ENCODE measurements at places on chromosomes 5 and 9.

GRCh38 chr5:2903451-2904395 lies 152.2 kb upstream of the IRX2 start:
- no peak for DNase-seq
- H3K4me1 ChIP-seq: no peaks in the 10 kb centered on the region
- H3K27ac ChIP-seq: no peak overlapping the region

DNA sequence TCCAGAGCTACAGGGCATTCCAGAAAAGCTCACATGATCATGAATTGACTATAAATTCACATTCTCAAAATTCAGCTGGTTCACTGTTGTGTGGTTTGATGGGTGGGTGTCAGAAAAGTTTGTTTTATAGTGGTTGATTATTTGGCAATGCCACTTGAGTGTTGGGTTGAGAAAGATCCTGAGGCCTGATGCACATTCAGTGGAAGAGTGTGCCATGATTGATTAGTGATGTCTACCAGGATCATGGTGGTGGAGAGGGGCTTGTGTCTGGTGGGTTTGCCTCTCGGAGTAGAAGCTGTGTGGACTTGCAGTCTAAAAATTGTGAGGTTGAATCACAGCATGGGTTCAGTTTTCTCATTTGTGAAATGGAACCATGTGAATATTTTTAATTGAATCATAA lies 2.0 kb downstream of the NDUFS6 start:
- H3K36me3 ChIP-seq: peaks cover 38% of the 10 kb centered on the region
- no peak overlapping the region for H3K27ac ChIP-seq
- H3K27me3 ChIP-seq: no peaks in the 10 kb centered on the region
- no peak overlapping the region for H3K4me3 ChIP-seq

DNA sequence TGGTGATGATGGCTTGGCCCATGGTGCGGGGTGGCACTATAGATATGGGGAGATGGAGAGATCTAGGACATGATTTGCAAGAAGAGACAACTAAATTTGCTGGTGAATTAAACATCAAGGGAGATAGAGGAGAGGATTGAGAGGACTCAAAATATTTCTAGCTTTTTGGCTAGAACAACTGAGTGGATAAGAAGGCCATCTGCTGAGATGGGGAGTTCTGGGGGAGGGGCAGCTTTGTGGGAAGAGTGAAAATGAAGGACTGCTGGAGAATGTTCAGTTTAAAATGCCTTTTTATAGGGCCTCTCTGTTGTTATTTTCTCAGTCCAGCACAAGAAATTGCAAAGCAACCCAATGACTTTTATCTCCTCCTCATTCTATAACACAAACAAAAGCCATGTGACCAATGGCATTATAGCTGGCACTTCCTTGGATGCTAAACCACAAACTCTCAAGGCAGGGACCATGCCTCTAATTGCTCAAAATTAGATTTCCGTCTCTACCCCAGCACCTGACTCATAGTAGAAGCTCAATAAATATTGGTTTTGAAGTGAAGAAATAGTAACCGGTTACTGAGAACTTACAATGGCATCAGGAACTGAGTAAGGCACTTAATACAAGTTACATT lies 29.8 kb downstream of the JAKMIP2 start:
- no peaks in the 10 kb centered on the region for H3K27me3 ChIP-seq
- H3K4me1 ChIP-seq: peaks cover 13% of the 10 kb centered on the region
- no peak overlapping the region for H3K27ac ChIP-seq
- peaks cover 18% of the 10 kb centered on the region for H3K36me3 ChIP-seq
- no peak for DNase-seq

GRCh38 chr9:130680836-130681768 lies 12.5 kb upstream of the EXOSC2 start:
- peak; percentile 88 for DNase-seq
- no peak overlapping the region for H3K27ac ChIP-seq
- H3K36me3 ChIP-seq: no peaks in the 10 kb centered on the region
- 0 out of 2 replicates have a peak, but pooled peaks cover 2% of the 10 kb centered on the region for H3K27me3 ChIP-seq
- H3K4me3 ChIP-seq: peak overlapping the region; percentile 82

DNA sequence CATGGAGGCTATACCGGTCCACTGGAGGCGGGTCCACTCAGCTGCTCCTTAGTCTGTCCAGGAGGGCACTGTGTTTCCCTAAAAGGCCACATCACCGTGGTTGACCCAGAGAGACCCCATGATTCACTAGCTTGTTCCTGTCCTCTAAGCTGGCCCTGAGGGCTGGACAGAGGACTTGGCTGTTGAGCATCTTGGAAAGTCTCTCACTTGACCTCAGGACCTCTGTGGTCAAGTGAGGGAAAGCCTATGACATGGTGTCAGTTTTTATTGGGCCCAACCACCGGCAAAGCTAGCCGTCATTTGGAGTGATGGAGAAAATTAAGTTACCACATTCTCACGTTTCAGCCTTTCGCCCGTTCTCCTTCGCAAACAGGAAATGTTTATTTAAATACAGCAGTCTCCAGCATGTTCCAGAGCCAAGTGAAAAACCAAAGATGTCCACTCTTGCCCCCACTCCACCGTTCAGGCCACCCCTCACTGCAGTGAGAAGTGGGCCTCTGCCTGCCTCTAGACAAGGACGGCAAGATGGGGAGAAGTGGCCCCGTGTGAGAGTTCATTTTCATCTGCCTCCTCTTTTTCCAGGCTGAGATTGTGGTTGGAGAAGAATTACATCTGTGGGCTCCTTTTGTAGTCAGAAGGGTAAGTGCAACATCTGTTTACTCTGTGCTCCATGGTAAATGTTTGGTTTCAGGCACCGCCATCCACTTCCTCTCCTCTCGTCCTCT lies 4.4 kb downstream of the SLIT3 start:
- no peak overlapping the region for H3K27ac ChIP-seq
- no peak overlapping the region for H3K4me3 ChIP-seq
- no peaks in the 10 kb centered on the region for H3K36me3 ChIP-seq

DNA sequence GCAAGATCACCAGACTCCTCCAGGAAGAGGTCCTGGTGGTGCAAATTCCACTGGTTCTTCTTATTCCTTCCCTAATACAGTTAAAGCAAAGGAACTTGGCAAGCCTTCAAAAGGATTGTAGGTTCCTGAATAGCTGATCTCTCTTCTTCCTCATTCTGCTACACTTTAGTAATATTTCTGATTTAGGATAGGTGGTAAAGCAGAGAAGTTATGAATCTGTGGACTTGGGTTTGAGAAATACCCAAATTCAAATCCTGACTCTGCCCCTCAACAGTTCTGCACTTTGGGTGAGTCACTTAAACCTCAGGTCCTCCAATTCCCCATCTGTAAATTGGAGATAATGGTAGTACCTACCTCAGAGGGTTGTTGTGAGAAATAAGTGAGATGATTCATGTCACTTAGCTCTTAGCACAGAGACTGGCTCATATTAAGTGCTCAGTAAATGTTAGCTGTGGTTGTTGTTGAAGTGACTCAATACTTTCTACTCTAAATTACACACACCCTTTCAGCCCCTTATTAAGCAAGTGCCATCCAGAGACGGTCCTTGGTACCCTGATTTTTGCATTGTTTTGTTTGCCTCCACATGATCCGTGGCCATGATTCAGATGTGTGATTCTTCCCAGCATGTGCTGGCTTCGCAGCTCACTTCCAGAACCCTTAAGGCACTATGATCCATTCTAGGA lies 5.2 kb downstream of the SH3RF2 start:
- H3K4me3 ChIP-seq: no peak overlapping the region
- no peaks in the 10 kb centered on the region for H3K27me3 ChIP-seq
- no peak for DNase-seq
- H3K36me3 ChIP-seq: no peaks in the 10 kb centered on the region

GRCh38 chr9:26604076-26604662 lies 288.4 kb downstream of the CAAP1 start:
- H3K27me3 ChIP-seq: no peaks in the 10 kb centered on the region
- H3K4me3 ChIP-seq: no peak overlapping the region
- no peak overlapping the region for H3K27ac ChIP-seq
- no peaks in the 10 kb centered on the region for H3K4me1 ChIP-seq
- H3K36me3 ChIP-seq: no peaks in the 10 kb centered on the region

DNA sequence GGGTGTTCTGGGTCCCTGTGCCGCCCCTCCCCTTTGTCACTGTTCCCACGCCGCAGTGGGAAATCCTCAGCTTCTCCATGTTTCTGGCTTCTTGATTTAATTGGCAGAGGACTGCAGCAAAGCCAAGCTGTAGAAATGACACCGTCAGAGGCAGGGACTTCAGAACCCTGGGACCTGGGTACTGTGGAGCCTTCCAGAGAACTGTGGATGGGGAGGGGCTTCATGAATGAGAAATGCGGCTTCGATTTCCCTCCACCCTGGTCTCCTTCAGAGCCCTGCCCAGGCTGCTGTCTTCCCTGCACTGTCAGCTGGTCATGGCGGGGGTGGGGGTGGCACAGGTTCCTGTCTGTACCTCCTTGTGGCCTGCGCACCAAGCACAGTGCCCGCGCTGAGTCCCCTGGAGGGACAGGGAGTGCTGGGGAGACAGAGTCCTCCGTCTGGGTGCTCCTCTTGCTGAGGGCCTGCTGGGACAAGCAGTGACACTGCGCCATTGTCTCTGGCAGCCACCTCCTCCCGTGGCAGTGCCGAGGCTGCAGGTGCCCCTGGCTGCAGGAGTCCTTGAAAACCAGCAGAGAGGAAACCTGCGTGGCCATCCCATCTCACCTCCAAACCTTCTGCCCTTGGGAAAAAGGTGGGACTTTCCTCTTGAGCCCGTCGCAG lies 47.2 kb downstream of the COL5A1 start:
- H3K4me1 ChIP-seq: no peaks in the 10 kb centered on the region
- no peaks in the 10 kb centered on the region for H3K27me3 ChIP-seq
- no peak overlapping the region for H3K4me3 ChIP-seq

GRCh38 chr5:173321886-173322285 lies 6.3 kb downstream of the STC2 start:
- no peaks in the 10 kb centered on the region for H3K36me3 ChIP-seq
- H3K27ac ChIP-seq: no peak overlapping the region
- no peaks in the 10 kb centered on the region for H3K4me1 ChIP-seq

GRCh38 chr9:18126831-18127498 lies 347.0 kb upstream of the ADAMTSL1 start:
- no peaks in the 10 kb centered on the region for H3K36me3 ChIP-seq
- H3K4me1 ChIP-seq: no peaks in the 10 kb centered on the region
- no peak overlapping the region for H3K27ac ChIP-seq

DNA sequence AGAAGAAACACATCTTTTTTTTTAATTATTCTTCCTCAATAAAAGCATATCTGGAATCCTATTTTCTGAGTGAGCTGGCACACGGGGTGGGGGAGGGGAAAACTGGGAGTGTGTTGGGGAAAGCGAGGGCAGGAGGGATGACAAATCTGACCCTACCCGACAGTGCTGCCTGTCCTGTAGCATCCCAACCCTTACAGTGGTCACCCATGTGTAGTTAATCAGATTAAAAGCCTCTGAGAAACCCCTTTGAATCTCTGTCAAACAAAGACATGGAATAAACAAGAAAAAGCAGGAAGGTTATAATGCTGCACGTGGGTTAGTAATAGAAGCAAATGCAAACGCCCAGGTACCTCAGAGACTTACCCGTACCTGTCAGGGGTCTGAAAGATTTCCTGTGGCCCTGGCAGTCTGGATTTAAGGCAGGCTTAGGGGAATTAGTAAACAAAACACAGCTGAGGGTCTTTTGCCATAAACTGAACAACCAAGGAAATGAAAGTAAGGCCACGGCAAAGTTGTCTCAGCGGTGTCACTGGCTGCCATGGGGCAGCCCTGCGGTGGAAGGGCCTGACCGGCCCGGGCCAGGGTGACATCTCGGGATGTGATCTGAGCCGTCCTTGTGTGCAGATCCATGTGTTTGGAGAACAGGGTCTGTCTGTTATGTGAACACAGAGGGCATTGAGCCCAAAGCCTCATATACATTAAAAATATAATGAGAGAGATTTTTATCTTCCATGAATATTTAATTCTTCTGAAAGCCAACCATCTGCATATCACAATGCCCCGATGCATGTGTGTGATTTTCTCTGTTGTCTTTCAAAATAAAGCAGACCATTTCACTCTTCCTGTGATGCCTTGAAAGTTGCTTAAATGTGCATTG lies 308.2 kb downstream of the ZNF608 start:
- H3K27me3 ChIP-seq: no peaks in the 10 kb centered on the region
- 0 out of 2 replicates have a peak, but pooled peaks cover 3% of the 10 kb centered on the region for H3K4me1 ChIP-seq
- DNase-seq: no peak
- H3K27ac ChIP-seq: no peak overlapping the region
- H3K4me3 ChIP-seq: no peak overlapping the region

DNA sequence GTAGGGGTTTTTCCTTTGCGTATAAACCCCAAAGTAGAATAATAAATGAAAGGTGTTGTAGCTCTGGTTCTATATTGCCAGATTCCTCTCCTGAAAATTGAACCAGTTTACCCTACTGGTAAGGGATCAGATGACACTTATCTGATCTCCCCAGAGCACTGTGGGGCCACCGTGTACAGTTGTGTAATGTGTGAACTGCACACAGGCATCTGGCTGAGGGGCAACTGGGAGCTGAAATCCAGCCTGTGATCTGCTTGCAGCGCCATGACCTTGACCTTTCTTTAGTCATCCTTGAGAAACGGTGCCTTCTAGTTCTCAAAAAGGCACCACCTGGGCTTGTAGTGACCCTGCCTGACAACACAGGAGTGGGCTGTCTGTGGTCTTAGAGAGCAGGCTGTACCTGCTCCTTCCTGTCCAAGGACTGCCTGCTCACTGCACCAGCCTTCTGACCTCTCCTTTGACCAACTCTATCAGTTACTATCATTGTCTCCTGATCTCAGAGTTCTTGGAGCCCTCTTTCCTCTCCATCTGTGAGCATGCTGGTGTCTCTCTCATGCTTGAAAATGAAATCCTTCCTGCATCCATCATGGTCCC lies 40.2 kb downstream of the PDE6A start:
- H3K36me3 ChIP-seq: no peaks in the 10 kb centered on the region
- H3K27me3 ChIP-seq: no peaks in the 10 kb centered on the region
- no peaks in the 10 kb centered on the region for H3K4me1 ChIP-seq
- H3K4me3 ChIP-seq: no peak overlapping the region
- DNase-seq: no peak

DNA sequence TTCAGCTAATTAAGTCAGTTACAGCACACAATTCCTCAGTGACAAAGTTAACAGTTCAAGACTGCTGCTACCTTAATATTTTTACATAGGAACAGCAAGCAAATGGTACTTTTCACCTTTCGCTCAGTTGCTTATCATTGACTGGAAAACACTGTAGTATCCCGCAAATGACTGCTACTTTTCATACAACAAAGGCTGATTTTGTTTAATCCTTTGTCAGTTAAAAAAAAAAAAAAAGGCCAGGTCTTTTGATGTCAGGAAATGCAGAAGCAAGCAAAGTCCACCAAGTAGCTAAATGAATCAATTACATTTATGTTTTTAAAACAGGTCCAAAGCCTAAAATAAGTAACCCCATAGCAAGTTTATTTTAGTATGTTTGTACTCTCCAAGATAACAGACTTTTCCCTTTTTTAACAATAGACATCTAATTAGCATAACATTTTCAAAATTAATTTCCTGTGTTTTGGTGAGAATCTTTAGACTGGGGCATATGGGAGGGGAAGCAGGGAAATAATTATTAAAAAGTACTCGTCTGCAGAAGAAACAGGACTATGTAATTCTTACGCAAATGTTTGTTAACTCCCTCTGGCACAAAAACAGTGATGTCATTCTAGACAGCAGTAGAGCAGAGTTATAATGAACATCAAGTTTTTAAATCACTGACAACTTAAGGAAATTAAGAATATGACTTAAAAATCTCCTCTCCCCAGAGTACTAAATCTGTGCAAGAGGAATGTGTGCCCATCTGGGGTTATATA lies 9.6 kb downstream of the PFDN1 start:
- H3K4me3 ChIP-seq: no peak overlapping the region
- H3K27ac ChIP-seq: no peak overlapping the region
- DNase-seq: no peak
